Cerebellar nuclear complex (tissue), 1 donor: ENCODE measurements at places on chromosomes 12 and 14.

- DNase-seq = no peak
Observed at GRCh38 chr12:52740584-52740983, 36.6 kb downstream of the KRT76 start.

GRCh38 chr12:57461276-57461916 is 1.8 kb downstream of the GLI1 start:
- DNase-seq = no peak

DNA sequence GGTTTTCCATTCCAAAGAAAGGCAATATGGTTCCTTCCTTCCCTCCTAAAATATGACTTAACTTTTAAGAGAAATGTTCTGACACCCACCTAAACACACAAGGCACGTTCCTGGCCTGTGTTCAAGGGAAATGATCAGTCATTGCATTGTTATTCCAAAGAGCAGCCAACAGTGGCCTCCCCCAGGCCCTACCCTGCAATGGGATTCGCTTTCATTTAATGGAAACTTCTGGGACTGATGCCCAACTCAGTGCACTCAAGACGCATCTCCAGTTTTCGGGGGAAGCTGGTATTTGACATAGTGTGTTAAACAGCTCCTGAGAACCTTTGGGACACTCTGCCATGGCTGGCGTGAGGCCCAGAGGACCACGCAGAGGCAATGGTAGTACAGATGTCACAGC is 65.9 kb downstream of the DDX51 start:
- no peak for DNase-seq

GRCh38 chr14:22549324-22549962 is 39.6 kb downstream of the DAD1 start:
- DNase-seq = no peak

DNA sequence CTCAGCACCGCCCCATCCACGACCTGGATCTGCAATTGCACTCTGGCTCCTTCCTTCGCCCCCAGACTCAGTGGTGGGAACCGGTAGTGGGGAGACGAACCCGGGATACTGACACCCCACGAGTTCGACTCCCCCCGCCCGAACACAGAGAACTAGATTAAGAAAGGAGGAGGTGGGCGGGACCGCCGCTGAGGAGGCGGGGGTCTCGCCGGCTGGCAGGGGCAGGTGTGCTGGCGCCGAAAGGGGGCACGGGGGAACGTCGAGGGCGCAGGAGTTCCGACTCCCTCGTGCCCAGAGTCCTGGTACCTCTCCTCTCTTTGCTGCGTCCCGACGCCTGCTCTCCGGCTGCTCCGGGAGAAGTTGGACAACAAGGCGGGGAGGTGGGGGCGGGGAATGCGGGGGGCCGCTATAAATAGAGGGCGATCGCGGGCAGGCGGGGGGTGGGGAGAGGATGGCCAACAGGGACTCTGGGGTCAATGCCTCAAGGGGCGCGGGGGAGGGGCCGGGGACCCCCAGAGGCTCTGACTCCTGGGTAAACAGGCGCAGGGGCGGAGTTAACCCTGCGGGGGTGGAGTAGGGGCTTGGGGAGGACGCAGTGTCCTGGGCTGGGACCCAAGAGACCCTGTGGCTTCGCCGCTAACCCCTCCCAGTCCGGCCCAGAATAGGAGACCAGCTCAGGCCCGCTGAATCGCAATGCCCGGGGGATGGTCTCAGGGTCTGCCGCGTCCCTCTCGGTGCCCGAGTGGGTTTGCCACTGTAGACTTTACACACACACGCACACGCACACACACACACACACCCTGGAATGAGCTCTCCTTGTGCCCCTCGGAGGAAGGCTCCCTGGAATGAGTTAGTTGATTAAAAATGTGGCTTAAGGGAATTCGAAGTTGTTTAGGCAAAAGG is 761 bp upstream of the NDRG2 start:
- DNase-seq = no peak

GRCh38 chr14:104917993-104918392 is 6.7 kb upstream of the PLD4 start:
- DNase-seq = no peak

DNA sequence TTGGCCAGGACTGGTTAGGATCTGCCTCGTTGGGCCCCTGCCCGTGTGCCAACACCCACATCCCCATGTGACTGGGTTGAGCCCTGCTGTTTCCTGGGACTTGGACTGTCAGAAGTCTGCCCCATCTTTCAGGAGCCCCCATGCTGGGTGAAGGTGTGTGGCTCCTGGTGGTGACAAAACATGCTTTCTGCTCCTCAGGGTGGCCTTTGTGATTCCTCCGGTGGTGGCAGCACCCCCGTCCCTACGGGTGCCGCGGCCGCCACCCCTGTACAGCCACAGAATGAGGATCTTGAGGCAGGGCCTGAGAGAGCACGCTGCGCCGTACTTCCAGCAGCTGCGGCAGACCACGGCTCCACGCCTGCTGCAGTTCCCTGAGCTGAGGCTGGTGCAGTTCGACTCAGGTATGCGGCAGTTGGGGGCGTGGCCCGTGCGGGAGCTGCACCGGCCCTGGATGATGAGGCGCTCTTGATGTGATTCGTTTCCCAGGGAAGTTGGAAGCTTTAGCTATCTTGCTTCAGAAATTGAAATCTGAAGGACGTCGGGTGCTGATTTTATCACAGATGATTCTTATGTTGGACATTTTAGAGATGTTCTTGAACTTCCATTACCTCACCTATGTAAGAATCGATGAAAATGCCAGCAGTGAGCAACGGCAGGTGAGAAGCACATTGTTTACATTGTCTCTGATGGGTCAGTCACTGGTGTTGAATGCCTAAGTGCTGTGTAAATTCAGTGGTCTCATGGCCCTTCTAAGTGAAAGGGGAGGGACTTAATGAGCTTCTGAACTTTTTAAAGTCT is 80.0 kb downstream of the EP400 start:
- no peak for DNase-seq

DNA sequence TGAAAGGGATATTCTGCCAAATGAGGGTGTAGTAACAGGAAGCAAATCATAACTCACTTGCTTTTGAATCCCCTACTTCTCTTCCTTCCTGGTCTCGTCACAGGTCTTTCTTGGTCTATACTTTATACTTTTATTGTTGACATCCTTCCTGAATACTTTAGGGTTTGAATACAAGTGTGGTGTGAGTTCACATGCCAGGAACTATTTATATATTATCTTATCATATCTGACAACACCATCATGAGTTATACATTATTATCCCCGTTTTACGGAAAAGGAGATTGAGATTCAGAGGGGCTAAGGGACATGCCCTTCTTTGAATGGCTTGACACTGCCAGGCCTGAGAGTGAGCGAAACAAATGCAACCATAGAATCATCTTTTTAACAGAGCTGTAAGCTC is 33.0 kb upstream of the TSPAN8 start:
- DNase-seq = no peak

GRCh38 chr12:45268672-45269411 is 52.9 kb downstream of the ANO6 start:
- no peak for DNase-seq

DNA sequence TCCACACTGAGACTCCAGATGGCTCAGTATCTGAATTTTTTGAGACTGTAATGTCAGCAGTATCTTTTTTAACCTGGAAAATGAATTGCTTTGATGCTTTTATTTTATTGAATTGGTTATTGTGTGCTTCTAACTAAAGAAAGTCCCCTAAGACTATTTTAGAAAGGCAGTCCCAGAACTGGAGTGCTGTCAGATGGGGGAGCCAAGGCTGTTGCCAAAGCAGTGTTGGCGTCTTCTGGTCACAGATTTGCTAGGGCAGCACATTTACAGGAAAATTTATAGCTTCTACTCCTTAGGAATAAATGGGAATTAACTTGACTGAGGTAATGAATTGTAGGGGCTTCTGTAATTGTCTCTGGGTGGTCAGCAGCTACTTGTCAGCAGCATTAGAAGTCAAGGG is 157.1 kb upstream of the ARHGAP5 start:
- DNase-seq = no peak

DNA sequence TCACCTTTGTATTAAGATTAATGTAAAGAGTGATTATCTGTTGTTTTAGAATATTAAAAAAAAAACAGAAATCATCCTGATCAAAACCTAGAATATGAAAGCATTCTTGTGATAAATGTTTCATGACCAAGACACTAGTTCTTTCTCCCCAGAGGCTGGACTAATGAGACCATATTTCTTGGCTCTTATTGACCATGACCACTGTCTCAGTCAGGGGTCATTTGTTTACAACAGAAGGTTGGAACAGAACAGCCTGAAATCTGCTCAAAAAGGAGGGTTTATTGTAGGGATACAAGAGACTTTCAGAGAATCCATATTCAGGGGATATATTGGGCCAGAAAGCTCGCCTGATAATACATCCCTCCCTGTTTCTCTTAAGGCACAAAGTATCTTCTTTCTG is 87.7 kb downstream of the TMEM30B start:
- DNase-seq = no peak

- DNase-seq = no peak
Observed at GRCh38 chr12:87198181-87198580, 831.0 kb downstream of the C12orf50 start.

DNA sequence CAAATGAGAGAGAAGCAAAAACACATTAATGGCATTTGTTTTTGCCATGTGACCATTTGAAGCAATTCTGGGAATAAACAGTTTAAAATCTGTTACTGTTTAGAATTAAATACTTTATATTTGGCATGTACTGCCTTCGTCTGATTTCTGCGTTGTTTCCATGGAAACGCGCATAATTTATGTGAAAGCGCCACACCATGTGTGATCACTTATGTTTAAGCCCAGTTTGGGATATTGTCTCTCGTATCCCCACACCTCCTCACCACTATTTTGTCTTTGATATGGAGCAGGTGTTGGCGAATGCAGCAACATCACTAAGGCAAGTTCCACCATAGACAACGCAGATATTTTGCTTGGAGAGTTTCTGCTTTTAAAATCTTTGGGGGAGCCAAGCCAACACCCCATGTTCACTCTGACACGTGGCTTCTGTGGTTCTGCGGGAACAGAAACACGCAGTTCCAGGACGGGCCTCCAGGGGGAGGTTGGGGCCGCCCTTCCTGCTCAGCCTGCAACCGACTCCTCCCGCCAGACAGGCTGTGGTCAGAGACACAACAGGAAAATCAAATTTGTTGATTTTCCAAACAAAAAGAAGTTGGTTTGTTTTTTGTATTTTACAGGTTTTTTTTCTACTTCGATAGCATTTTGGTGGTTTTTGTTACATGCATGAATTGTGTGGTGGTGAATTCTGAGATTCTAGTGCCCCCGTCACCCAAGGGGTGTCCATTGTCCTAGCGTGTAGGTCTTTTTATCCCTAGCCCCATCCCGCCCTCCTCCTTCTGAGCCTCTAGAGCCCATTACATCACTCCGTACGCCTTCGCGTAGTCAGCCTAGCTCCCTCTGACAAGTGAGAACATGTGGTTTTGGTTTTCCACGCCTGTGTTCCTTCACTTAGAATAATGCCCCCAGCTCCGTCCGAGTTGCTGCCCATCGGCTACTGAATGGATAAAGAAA is 101.9 kb upstream of the SFSWAP start:
- DNase-seq = peak; percentile 16

DNA sequence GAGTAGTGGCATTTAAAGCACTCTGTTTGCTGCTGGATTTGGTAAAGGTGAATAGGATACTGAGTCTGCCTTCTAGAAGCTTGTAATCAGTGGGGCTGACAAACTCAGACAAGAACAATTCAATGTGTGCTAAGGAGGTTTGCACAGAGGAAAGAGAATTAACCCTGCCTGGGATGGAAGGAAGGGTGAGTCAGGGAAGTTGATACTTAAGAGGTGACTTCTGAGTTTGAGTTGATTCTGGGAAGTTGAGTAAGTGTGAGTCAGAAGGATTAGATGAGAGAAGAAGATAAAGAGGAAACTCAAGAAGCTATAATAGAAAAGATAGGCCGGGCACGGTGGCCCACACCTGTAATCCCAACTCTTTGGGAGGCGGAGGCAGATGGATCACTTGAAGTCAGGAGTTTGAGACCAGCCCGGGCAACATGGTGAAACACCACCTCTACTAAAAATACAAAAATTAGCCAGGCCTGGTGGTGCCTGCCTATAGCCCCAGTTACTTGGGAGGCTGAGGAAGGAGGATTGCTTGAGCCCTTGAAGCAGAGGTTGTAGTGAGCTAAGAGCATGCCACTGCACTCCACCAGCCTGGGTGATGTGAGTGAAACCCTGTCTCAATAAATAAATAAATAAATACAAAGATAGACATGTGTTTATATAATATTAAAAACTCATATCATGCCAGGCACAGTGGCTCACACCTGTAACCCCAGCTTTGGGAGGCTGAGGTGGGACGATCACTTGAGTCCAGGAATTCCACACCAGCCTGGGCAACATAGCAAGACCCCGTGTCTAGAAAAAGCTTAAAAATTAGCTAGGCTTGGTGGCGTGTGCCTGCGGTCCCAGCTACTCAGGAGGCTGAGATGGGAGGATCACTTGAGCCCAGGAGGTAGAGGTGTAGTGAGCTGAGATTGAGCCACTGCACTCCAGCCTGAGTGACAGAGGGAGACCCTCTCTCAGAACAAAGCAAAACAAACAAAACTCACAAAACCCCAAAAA is 126.8 kb upstream of the CPM start:
- DNase-seq = no peak

DNA sequence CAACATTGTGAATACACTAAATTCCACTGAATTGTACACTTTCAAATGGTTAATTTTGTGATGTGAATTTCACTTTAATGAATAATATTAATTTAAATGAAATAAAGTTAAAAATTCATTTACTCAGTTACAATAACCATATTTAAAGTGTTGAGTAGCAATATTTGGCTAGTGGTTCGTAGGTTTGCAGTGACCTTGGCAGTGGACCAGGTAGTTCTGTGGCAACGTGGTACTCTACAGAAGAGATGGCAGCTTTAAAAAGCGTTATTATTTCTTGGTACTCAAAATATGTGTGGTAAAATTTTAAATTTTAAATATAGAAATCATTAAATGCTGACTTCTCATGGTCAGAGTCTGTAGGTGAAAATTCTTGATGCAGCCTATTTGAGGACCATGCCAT is 51.6 kb downstream of the AEBP2 start:
- no peak for DNase-seq

- no peak for DNase-seq
Observed at GRCh38 chr14:83529531-83529930, 1995.9 kb upstream of the SEL1L start.

DNA sequence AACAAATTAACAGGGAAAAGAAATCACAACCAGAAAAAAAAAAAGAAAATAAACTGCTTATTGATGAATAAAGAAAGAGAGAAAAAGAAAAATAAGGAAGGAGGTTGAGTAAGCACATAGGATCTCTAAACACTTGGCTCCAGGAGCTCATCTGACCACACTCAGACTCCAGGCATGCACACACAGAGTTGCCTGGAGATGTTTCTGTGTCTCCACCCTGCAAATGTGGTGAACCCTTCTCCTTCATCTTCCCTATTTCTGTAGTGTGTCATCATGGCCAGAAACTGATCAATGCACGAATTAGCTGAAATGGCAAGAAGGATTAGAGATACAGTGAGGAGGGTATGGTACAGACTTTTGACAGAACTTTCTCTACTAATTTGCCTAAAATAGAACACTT is 20.2 kb downstream of the OR4N2 start:
- DNase-seq = no peak

GRCh38 chr14:30375296-30375892 is 183.6 kb upstream of the G2E3 start:
- DNase-seq = no peak

GRCh38 chr12:97752129-97752528 is 289.5 kb downstream of the RMST start:
- DNase-seq = no peak
